Uterus (tissue), 4 donors: ENCODE measurements at places on chromosomes 3 and 15. TPM values are rescaled to one million over a fixed set of nuclear protein-coding genes. Genes with fewer than 3 reads are reported as not detected.

DNA sequence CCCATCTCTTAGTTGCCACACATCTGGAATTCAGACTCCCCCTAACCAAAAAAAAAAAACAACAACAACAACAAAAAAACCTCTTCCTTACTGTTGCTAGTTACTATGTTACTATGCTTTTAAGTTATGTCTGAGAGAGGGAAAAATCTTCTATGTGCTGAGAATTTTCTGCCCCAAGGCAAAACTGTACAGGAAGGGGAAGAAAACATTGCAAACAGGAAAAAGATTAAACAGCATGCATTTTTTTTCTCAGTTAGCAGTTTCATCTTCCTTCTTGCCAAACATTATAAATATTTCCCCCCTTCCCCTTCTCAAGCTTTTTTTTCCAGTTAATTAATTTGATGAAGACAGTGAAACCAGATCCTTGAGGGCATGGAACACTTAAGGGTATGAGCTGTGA, 1.1 kb upstream of the CD200R1 start:
- no peaks in the 10 kb centered on the region for H3K4me1 ChIP-seq
- DNase-seq = no peak
- no peak overlapping the region for H3K27ac ChIP-seq

LRRIQ4 gene
- total RNA-seq = not detected

OSBPL10 gene
- total RNA-seq = 46.9 TPM

SLCO2A1 gene
- total RNA-seq = 3.0 TPM

DNA sequence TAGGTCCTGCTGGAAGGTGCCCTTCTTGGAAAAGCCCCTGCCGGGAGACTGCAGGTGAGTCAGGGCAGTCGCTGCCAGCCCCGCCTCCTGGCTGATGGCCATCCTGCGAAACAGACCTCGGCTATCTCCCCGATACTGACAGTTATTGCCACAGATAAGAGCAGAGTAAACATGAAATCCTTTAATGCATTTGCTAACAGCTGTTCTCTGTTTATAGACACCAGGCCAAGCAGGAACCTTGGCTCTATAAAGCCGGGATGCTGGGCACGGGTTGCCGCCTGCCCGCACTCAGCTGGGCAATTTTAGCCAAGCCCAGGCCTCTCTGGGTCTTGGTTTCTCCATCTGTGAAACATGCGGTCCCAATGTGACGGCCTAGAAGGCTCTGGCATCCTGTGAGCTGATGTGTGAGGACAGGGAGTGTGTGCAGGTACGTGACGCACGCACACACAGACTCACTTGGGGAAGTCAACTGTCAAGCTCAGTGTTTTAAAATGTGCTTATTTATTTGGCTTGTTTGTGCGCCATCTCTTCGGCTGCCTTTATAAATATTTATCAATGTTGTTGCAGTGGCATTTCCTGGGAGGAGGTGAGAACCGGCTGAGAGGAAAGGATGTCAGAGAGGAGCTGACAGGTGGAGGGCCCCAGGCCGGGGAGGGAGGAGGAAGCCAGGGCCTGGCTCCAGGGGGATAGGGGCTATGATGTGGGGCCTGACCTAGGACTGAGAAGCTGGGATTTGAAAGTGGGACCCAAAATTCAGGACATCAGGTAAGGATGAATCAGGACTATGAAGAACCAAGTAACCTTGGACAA, 50.8 kb upstream of the PRR23E start:
- no peak for DNase-seq
- H3K27me3 ChIP-seq = no peaks in the 10 kb centered on the region
- no peak overlapping the region for H3K27ac ChIP-seq

GRCh38 chr3:9638155-9638554, 11.2 kb upstream of the MTMR14 start:
- no peak overlapping the region for H3K4me3 ChIP-seq
- DNase-seq = no peak
- no peaks in the 10 kb centered on the region for H3K27me3 ChIP-seq
- H3K36me3 ChIP-seq = no peaks in the 10 kb centered on the region
- H3K27ac ChIP-seq = peak overlapping the region; percentile 43

ADPGK gene
- 67.5 TPM for total RNA-seq

- H3K4me1 ChIP-seq = no peaks in the 10 kb centered on the region
- no peaks in the 10 kb centered on the region for H3K27me3 ChIP-seq
- no peaks in the 10 kb centered on the region for H3K36me3 ChIP-seq
These were observed 5.9 kb upstream of the EDEM1 start for GRCh38 chr3:5181469-5182141.

CLDN18 gene
- total RNA-seq = not detected

DNA sequence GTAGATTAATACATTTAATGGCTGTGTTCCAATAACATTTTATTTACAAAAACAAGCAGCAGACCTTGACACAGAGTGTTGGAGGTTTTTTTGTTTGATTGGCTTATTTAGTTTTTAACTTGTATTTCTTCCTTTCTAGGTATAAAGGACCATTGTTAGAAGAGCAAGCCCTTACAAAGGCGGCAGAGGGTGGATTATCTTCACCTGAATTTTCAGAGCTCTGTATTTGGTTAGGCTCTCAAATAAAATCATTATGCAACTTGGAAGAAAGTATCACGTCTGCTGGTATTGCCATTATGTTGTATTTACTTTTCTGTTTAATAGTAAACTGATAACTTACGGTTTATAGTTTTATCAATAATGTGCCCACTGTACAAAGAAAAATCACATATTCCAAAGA, 10.0 kb downstream of the FAM98B start:
- H3K36me3 ChIP-seq = no peaks in the 10 kb centered on the region
- no peaks in the 10 kb centered on the region for H3K4me1 ChIP-seq

GRCh38 chr3:13707456-13707855, 158.5 kb downstream of the FBLN2 start:
- no peak overlapping the region for H3K4me3 ChIP-seq
- DNase-seq = peak; percentile 1
- no peaks in the 10 kb centered on the region for H3K4me1 ChIP-seq

AMT gene
- 1.5 TPM for total RNA-seq

COL8A1 gene
- total RNA-seq = 30.9 TPM

- H3K27me3 ChIP-seq = no peaks in the 10 kb centered on the region
- H3K4me1 ChIP-seq = peaks cover 4% of the 10 kb centered on the region
- H3K36me3 ChIP-seq = no peaks in the 10 kb centered on the region
- no peak for DNase-seq
These were observed 276.8 kb downstream of the ULK4 start for GRCh38 chr3:41684797-41685735.

FANCD2OS gene
- total RNA-seq = not detected

GRCh38 chr15:101143321-101143720, 108.5 kb downstream of the CHSY1 start:
- H3K27me3 ChIP-seq = no peaks in the 10 kb centered on the region
- H3K27ac ChIP-seq = no peak overlapping the region
- DNase-seq = no peak
- H3K4me3 ChIP-seq = no peak overlapping the region
- H3K4me1 ChIP-seq = no peaks in the 10 kb centered on the region
- H3K36me3 ChIP-seq = no peaks in the 10 kb centered on the region

- DNase-seq = no peak
- H3K4me1 ChIP-seq = peaks cover 4% of the 10 kb centered on the region
These were observed 1.5 kb downstream of the TYRO3 start for GRCh38 chr15:41560572-41560874.

C3orf49 gene
- total RNA-seq = not detected

DNA sequence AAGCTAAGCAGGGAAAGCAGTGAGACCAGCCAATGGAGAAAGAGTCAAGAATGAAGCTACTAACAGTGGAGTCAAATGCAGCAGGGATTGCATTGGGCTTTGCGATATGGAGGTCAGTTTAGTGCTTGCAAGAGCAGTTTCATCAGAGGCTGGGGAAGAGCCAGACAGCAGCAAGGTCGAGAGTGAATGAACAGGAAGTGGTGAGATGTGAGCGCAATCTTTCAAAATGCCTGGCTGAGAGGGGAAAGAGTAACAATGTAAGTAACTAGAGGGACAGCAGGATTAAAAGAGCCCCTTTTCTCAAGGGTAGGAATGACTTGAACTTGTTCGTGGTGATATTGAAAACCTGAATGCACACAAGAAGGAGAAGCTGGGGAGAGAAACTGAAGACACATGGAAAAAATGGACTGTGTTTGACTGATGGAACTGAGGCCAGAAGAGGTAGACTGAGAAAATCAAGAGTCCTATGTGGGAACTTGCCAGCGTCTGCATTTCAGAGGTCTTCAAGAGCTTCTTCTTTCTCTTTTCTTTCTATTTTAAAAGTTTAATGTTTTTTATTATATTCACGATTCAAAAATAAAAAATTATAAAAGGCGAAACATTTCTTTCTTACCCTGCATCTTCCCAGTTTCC, 30.6 kb upstream of the GPR160 start:
- H3K4me3 ChIP-seq = no peak overlapping the region
- no peaks in the 10 kb centered on the region for H3K27me3 ChIP-seq
- H3K4me1 ChIP-seq = no peaks in the 10 kb centered on the region
- H3K36me3 ChIP-seq = no peaks in the 10 kb centered on the region
- no peak overlapping the region for H3K27ac ChIP-seq

GAP43 gene
- not detected for total RNA-seq

DNA sequence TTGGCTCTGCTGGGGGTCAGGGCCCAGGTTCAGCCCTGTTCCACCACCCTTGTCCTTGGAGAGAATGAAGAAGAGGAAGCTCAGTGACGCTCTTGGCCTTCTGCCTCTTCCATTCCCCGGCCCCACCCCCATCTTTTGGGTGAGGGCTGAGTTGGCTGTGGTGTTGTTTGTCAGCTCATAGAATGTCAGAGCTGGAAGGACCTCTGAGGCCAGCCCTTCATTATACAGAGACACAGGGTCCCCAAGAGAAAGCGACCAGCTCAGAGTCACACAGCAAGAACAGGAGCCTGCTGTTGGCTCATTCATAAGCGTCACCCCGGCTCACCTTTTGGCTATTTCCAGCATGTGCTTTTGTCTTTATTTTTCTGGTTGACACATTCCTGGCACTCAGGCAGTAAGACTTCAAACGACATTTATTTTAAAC, 68.2 kb downstream of the AAGAB start:
- H3K4me1 ChIP-seq = peaks cover 14% of the 10 kb centered on the region
- peak overlapping the region; percentile 91 for H3K27ac ChIP-seq
- no peaks in the 10 kb centered on the region for H3K36me3 ChIP-seq
- H3K27me3 ChIP-seq = no peaks in the 10 kb centered on the region
- peak; percentile 56 for DNase-seq

AQP9 gene
- 0.59 TPM for total RNA-seq

DNA sequence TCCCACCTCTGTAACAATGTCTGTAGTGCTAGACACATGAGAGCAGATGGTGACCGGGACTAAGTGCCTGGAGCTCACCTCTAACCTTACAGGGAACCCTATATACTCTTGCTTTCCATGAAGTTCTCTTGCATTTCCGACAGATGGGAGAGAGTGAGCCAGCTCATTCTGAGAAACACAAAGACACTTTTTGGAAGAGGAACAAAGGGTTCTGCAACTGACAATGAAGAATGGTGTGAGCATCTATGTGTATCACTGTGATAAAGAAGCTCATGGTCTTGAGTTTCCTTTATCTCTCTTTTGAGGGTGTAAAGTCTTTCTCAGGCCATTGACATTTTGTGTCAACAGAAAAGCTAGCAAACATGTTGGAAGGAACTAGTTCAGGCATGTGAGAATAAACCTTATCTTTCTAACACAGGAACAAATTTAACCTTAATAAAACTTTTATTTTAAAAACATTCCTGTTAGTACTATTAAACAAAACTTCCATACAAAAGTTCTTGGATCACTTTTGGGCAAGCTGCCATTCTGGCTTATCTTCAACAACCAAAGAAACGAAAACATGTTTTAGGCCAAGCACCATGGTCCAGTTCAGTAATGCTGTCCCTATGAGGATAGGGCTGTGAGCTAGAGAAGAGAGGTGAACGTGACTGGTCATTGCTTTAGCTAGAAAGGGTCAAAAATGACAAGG, 142.7 kb downstream of the THRB start:
- DNase-seq = peak; percentile 81
- H3K36me3 ChIP-seq = no peaks in the 10 kb centered on the region
- H3K27me3 ChIP-seq = no peaks in the 10 kb centered on the region
- H3K4me3 ChIP-seq = no peak overlapping the region
- H3K27ac ChIP-seq = peak overlapping the region; percentile 73

SH2D7 gene
- not detected for total RNA-seq

- H3K27me3 ChIP-seq = no peaks in the 10 kb centered on the region
- H3K4me1 ChIP-seq = no peaks in the 10 kb centered on the region
- no peak overlapping the region for H3K27ac ChIP-seq
- no peak overlapping the region for H3K4me3 ChIP-seq
- no peaks in the 10 kb centered on the region for H3K36me3 ChIP-seq
These were observed 232.0 kb downstream of the KCNMB2 start for GRCh38 chr3:178768072-178768864.

GRCh38 chr3:30605005-30605404, 1.4 kb upstream of the TGFBR2 start:
- DNase-seq = no peak
- H3K27ac ChIP-seq = no peak overlapping the region
- H3K4me1 ChIP-seq = no peaks in the 10 kb centered on the region

ZKSCAN7 gene
- 2.4 TPM for total RNA-seq

DNA sequence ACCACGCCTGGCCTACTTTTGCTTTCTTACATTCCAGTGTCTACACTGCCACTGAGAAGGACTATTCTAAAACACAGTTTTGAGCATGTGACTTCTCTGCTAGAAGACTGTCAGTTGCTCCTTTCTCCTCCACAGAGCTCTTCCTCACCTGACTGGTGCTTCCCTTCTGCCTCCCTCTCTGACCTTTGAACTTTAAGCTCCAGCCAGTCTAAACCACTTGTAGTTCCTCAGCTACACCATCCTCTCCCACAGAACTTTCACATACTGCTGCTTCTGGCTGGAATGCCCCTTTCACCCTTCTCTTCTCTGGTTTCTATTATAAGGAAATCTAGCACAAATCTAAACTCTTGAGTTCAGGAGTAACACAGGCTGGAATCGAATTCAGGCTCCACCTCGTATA, 9.1 kb downstream of the NCEH1 start:
- no peak overlapping the region for H3K27ac ChIP-seq
- H3K4me3 ChIP-seq = no peak overlapping the region
- H3K4me1 ChIP-seq = no peaks in the 10 kb centered on the region

SEMA3G gene
- total RNA-seq = 10.2 TPM

- no peaks in the 10 kb centered on the region for H3K36me3 ChIP-seq
- no peaks in the 10 kb centered on the region for H3K27me3 ChIP-seq
- H3K27ac ChIP-seq = peak overlapping the region; percentile 93
- no peak overlapping the region for H3K4me3 ChIP-seq
These were observed 9.2 kb downstream of the MITF start for GRCh38 chr3:69748503-69748902.

SNTN gene
- total RNA-seq = 5.4 TPM
